ENCODE measurements at places on chromosomes 4 and X.

GRCh38 chr4:139501117-139501516 is 47.2 kb downstream of the RAB33B start:
- no peak for DNase-seq

- DNase-seq: no peak
Measured at GRCh38 chr4:174717828-174718227, 111.2 kb downstream of the GLRA3 start.

DNA sequence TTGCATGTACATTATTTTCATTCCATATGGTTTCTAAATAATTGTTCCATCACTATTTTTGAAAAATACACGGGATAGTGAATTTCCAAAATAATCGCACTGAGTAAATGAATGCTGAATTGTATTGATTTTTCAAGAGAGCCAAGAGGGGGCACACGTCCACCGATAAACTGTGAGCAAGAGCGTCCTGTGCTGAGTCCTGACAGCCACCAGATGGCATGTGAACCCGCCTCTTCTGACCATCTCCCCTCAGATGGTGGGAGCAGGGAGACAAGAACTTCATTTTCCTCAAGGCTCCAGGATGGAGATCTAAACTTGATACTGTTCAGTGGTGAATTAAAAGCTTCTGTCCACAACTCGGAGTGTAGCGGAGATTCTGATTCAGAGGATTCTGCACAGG is 30.6 kb upstream of the IL9R start:
- DNase-seq: no peak

- DNase-seq: no peak
Measured at GRCh38 chr4:122038896-122039295, 87.0 kb upstream of the TRPC3 start.

DNA sequence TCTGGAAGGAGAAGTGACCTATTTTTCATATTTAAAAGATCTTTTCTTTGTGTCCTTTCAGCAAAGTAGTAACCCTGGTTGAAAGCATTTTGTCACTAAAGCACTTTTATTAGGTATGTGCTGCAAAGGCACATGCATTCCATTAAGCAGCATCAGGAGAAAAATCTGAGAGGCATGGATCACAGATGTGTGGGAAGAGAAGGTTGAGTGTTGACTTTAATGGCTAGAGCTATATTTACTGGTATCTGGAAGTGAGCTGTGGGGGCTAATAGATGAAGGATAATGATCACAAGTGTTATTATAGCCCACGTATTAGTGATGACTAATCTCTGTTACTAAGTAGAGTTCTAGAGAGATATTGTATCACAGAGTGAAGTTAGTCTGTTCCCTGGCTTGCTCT is 1520.7 kb downstream of the ARAP2 start:
- DNase-seq: no peak

DNA sequence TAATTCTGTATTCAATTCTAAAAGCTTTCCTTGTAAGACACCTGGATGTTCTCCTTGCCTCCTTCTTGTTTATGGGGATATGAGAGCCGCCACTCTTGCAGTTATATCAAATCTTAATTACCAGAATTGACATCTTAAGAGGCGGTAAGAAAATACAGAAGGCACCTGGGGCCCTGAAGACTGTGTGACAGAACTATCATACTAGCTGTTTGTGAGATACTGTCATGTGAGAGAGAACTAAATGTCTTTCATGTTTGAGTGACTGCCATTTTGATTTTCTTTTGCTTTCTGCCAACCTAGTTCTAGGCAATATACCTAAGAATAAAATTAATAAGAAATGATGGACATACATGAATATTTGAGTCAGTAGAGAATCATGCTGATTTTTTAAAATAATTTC is 340.2 kb upstream of the SMIM31 start:
- DNase-seq: no peak

DNA sequence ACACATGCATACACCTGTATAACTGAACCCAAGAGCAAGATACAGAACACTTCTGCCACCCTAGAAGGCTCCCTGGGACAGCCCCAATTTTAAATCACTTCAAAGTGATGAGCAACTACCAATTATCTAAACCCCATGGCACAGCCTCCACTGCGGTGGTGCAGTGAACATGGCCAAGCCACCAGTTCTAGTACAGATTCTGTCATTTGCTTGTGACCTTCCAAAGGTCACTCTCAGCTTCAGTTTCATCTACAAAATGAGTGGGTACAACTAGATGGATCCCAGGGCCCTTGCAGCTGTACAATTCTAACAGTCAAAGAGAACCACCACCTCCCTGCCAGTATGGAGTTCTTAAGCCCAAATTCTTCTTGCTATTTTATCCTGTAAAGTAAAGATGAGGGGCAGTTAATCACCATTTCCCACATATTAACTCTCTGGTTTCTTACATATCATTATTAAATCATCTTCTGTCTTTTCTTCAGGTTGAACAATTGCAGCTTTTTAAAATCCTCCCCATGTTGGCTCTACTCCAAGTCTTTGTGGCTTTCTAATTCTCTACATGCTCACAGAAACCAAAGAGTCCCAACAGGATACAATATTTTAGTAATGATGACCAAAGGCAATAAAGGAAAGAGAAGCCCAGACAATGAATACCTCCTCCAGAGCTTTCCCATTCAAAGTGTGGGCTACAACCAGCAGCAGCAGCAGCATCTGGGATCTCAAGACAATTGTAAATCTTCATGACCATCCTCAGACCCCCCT is 39.0 kb upstream of the GPM6B start:
- no peak for DNase-seq

DNA sequence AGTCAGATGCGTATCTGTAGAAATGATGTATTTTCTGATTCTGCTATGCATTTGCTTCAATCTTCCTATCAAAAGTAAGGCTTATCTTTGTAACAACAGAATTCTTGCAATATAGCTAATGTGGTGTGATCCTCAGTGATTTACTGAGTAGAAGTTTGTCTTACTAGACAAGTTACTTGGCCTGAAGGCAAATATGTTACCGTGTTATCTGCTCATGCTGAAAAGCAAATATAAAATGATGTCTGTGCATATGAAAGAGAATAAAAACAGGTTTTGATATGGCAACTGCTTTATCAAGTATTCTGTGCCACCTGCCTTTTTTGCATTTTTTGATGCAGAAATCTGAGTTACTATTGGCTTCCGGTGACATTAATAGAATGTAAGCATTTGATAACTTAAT is 92.6 kb downstream of the TIGD2 start:
- DNase-seq: no peak

GRCh38 chr4:139826426-139826825 is 160.8 kb downstream of the MGST2 start:
- no peak for DNase-seq

GRCh38 chr4:20724915-20725314 is 24.7 kb downstream of the PACRGL start:
- DNase-seq: no peak

- DNase-seq: no peak
Measured at GRCh38 chr4:31949045-31949444, 1228.9 kb downstream of the PCDH7 start.

GRCh38 chr4:182699795-182700194 is 217.4 kb downstream of the DCTD start:
- DNase-seq: no peak

DNA sequence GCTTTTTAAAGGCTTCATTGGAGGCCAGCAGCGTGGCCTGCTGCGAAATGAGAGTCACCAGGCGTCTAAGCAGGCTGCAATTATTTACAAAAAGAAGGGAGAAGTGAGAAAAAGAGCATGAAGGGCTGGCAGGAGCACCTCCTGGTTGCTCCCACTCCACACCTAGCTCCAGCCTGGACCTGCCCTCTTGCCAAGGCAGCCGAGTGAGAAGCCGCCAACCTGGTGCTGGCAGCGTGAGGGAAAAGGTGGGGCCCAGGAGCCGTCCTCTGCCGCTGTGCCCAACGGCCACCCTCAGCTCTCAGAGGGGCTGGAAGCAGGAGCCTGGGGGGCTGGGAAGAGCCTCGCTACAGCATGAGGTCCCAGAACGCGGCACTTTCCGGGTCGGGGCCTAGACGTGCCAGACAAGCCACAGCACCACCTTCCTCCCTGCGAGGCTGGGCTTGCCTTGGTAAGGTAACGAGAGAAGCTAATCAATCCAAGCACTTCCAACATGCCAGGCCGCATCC is 16.3 kb downstream of the SLC6A8 start:
- no peak for DNase-seq

- no peak for DNase-seq
Measured at GRCh38 chrX:140933016-140933415, 69.4 kb upstream of the SPANXB1 start.

- no peak for DNase-seq
Measured at GRCh38 chrX:53115550-53115874, 21.6 kb downstream of the KANTR start.

DNA sequence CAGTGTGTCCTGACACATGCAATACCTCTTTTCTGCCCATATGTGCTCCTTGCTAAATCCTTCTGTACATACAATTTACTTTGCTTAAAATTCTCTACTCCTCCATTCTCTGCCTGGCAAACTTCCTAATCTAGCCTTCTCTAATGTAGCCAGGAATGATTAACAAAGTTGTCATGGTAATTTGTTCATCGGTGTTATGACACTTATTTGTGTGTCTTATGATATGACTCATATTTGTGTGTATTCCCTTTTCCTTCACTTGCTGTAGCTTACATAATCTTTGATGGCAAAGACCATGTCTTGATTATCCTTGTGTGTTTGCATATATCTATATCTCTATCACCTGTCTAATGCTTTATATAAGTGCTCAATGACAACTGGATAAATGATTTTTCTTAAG is 133.3 kb downstream of the COL25A1 start:
- no peak for DNase-seq

DNA sequence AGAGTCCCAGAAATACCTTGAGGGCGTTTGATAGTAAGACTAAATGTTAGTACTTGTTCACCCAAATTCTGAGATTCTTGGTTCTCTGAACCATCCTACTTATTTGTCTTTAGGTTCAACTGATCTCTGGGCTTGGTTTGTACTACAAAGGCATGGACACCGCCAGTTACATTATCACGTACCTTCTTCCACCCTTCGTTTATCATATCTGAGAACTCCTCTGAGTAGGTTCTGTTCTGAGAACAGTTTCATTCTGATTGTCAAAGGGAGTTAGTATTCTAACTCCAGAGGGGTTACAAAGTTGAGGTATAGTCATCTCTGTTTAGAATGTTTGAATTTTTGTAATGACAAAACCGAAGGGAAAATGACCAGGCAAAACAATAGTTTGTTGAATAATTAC is 19.3 kb downstream of the ZFX start:
- no peak for DNase-seq

DNA sequence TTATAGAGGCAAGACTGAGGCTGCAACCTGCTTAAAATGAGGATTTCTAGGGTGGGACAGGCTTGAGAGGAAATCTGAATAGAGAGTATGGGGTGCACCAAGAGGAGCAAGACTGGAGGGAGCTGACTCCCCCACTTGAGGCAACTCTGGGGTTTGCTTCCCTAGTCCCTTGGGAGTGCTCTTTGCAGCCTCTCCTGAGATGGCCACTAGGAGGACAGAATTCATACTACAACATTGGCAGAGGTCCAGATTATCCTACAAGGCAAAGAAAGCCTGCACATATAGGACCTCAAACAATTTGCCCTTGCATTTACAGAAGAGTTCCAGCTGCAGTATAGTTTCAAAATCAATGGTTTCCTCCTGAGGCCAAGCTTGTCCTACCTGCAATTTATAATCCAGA is 830.9 kb downstream of the TECRL start:
- no peak for DNase-seq

DNA sequence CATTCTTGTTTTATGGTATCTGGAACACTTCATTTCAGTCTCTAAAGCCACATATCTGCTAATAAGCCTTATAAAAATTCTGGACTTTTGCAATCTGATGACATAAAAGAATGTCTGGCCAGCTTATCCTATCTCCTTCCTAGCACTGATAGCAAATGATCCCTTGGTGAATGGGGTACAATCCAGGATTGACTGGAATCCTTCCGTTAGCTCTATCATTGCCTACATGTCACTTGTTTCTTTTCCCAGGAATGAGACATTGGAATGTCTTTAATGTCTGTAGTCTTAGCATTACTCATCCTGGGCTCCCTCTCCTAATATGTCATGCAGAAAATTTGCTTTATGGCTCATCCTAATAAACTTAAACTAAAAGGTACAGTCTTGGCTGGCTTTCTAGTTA is 14.8 kb upstream of the PABPC4L start:
- no peak for DNase-seq

DNA sequence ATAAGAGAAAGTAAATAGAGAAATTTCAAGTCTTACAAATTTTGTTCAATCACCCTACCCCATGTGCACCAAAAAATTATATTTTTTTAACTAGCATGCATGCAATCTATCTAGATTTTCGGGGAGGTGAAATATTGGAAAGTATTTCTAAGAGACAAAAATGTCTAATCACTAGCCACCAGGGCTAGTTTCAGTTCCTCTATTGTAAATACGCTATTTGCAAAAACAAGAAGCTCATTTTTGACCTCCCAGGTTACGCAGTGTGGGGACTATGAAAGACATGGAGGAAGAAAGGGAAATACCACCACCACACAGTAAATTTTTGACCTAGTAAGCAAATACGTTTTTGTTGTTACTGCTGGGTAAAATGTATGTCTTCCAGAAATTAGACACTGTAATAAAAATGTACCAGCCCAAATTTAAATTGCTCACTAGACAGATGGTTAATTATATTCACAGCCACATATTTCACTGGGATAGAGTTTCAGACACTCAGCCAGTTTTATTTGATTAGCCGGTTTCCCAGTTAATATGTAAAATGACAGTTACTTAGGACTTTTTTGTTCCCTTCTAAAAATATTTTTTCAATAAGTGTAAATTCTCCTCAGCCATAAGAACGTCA is 2.2 kb downstream of the NEXMIF start:
- no peak for DNase-seq

DNA sequence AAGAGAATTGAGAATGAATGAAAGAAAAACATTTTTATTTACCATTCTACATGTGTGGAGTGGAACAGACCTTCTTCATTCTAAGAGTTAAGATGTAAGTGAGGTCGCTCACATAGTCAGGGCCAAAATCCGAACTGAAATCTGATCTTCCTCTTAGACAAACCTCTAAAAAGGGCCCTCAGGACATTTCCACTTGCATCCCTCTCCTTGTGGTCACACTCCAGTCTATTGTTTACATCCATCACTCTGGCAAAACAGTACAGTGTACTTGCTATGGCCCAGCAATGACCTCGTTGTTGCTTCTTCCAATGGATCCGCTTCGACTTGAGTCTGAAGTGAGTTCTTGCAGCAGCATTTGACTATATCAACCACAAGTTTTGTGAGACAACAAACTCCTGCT is 54.2 kb downstream of the MOSPD2 start:
- no peak for DNase-seq

- no peak for DNase-seq
Measured at GRCh38 chr4:84753321-84753972, 170.5 kb downstream of the CDS1 start.

DNA sequence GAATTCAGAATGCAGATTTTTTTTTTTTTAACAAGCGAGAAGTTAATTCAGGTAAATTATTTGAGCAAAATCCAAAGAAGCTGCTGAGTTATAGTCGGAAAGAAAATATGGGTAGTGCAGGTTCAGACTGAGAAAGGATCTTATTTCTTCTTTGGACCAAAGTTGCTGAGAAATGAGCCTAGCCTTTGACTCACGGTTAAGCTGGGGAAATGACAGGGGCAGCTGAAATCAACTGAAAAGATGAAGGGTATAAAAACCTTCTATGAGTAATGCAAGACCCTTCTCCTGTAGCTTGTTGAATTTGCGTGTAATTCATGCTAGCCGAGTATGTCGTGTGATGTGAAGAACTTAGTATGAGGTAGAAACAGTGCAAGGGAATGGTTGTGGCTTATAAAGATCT is 63.0 kb downstream of the KIAA0232 start:
- no peak for DNase-seq
